ENCODE measurements at places on chromosomes 5 and 9. TPM values are rescaled to one million over a fixed set of nuclear protein-coding genes. Genes with fewer than 3 reads are reported as not detected.

DNA sequence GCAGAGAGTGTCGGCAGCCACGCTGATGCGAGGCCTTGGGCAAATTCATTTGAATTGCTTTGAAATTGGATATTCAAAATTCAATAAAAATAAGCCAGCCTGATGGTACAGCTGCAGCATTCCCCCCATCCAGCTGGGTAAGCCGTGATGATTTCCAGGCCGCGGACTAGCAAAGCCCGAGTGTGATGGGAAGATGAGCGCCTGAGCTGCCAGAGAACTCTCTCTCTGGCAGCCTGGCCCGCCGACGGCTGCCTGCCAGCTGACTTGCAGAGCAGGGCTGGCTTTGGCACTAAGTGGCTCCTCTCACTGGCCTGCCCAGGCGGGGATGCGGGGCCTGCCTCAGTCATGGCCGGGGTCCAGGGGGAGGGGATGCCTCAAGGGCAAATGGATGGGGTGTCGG, 268.3 kb upstream of the WWC1 start:
- no peak for DNase-seq

- no peak for DNase-seq
These were observed 62.3 kb downstream of the CXXC5 start for GRCh38 chr5:139710319-139711066.

GRCh38 chr5:35683466-35683865, 65.8 kb downstream of the SPEF2 start:
- no peak for DNase-seq

- DNase-seq: no peak
These were observed 198.9 kb upstream of the SLC27A6 start for GRCh38 chr5:128766406-128766805.

- DNase-seq: no peak
These were observed 6.7 kb upstream of the GCNT4 start for GRCh38 chr5:75058986-75059535.

DNA sequence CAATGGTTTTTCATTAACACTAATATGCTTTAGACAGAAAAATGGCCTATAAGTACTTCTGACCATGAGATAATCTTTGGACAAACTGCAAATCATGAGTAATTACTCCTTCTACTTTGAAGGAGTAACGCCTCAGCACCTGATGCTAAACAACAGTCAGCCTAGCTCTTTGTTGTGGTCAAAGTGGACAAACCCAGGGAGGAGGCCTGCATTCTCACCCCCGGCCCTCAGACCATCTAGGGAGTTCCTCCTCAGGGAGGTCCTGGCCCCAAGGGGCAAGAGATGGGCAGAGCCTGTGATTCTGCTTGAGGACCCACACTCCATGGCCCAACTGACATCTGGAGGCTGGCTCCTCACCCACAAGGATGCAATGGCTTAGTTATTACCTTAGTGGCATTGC, 48.2 kb upstream of the ANGPTL2 start:
- DNase-seq: no peak

- no peak for DNase-seq
These were observed 30.6 kb upstream of the OBP2B start for GRCh38 chr9:133239533-133240090.

The NMUR2 gene
- total RNA-seq: not detected

The ADGRD2 gene
- not detected for total RNA-seq

The IFNB1 gene
- not detected for total RNA-seq

The MARCOL gene
- total RNA-seq: not detected

The MYMK gene
- total RNA-seq: not detected

Measured in neural crest cell (in vitro differentiated cells).